ENCODE measurements at places on chromosomes 4 and X.

- no peak for DNase-seq
Observed at GRCh38 chr4:183993676-183994075, 88.6 kb downstream of the STOX2 start.

GRCh38 chrX:15475021-15475420 lies 18.1 kb downstream of the PIR start:
- DNase-seq, result no peak

GRCh38 chr4:51890760-51891159 lies 47.8 kb downstream of the DCUN1D4 start:
- no peak for DNase-seq

DNA sequence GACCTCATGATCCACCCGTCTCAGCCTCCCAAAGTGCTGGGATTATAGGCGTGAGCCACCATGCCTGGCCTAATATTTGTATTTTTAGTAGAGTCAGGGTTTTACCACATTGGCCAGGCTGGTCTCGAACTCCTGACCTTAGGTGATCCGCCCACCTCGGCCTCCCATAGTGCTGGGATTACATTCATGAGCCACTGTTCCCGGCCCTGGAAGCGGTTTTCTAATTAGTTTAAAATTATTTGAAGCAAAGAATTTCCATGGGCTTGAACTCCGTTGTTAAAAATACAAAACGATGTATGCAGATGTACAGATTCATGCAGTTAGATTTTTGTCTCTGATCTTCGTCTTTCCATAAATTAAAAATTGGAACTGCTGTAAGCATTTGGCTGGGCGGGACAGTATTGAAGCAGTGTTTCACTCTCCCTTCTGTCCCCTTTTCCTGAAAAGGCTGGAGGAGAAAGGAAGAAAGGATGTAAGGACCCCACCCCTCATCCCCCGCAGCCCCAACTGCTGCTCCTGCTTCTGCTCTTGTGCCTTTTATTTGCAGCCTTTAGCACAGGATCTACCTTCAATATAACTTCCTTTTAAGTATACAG lies 12.0 kb downstream of the TRAPPC11 start:
- DNase-seq, result no peak

GRCh38 chr4:30265716-30266115 lies 454.5 kb upstream of the PCDH7 start:
- DNase-seq, result no peak

DNA sequence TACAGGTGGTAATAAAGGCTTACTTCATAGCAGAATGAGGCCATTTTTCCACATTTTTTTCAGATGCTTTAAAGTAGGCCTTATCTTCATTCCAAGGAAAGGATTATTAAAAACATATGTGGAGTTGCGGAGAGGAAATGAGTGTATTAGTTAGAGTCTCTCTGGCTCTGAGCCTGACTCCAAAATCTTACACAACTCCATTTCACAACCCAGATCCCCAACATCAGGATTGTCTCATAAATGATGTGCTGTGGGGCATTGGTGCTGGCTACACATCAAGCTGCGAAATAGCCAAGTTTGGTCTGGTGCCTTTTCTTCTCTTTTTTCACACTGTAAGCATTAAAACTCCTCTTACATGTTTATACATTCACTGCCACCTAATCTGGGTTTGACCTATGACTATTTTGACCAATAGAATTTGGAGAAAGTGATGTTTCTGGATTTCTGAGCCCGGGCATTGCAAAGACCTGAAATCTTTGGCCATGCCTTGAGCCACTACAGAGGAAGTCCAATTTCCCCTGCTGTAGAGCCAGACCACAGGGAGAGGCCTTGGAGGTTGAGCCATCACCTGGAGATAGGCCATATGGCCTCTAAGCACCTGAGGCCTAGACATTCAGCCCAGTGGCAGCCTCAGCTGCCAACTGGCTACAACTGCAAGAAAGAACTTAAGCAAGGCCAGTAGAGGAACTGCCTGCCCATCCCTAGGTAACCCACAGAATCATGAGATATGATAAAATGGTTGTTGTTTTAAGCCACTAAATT lies 16.7 kb upstream of the SOD3 start:
- DNase-seq, result no peak

DNA sequence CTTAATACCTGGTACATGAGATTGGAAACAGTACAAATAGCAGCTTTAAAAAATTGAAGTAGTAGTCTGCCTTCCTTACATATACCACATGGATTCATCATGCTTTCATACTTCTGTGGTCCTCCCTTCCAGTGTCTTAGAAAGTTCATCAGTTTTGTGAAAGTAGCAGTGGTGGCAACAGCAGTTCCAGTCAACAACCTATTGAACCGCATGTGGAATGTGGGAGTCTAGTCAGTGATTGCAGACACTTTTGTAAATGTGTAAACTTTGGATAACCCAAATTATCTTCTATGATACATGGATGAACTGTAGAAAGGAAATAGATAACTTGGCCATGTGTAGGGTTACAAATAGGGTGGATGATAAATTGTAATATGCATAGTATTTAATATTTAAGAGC lies 34.1 kb downstream of the FNIP2 start:
- DNase-seq, result no peak

GRCh38 chr4:76782837-76783236 lies 115.1 kb downstream of the SOWAHB start:
- DNase-seq, result no peak

DNA sequence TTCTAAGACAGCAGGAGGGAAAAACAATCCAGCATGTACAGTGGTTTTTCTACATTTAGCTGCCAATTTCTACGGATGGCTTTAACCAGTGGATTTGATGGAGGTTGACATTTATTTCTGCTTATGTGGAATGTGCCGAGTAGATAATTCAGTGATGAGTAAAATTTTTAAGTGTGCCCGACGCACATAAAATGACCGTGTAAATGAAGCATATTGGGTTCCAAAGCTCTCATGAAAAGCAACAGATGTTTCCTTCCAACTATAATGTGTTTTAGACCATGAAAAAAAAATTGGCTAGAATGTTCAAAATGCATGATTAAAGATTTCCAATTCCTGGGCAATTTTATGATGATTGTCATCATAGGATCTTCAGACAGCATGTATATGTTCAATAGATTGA lies 14.1 kb downstream of the INPP4B start:
- no peak for DNase-seq

DNA sequence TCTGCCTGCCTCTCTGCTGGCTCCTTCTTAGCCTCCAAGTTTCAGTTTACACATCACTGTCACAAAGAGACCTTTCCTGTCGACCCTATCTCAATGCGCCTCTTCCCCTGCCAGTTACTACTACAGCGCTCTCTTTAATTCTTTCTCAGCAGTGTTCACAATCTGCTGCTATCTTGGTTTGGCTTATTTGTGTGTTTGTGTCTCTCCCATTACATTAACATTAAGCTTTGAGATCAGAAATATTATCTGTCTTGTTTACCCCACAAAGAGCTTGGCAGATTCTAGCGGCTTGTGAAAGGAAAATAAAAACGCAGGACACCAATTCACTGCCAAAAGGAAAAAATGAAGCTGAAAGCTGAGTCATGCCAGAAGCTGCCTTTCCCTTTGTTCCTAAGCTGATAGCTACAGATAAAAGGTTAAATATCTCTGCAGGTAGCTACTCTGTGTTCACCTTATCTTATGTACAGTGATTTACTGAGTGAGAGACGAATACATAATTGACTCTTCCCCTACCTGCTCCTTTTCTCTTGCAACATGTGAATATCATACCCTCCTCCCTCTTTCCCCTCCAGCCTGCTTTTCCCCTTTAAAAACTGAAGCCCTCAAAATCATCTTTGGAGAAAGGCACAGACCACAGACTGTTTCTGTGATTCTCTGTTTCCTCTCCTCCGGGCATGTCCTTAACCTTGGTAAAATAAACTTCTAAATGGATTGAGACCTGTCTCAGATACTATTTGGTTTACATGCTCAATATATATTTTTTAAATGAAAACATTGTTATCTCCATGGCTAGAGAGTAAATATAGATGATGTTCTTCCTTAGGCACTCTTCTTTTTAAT lies 19.3 kb upstream of the SLC9A7 start:
- no peak for DNase-seq

GRCh38 chr4:83890231-83890630 lies 354.3 kb downstream of the GPAT3 start:
- DNase-seq, result no peak

DNA sequence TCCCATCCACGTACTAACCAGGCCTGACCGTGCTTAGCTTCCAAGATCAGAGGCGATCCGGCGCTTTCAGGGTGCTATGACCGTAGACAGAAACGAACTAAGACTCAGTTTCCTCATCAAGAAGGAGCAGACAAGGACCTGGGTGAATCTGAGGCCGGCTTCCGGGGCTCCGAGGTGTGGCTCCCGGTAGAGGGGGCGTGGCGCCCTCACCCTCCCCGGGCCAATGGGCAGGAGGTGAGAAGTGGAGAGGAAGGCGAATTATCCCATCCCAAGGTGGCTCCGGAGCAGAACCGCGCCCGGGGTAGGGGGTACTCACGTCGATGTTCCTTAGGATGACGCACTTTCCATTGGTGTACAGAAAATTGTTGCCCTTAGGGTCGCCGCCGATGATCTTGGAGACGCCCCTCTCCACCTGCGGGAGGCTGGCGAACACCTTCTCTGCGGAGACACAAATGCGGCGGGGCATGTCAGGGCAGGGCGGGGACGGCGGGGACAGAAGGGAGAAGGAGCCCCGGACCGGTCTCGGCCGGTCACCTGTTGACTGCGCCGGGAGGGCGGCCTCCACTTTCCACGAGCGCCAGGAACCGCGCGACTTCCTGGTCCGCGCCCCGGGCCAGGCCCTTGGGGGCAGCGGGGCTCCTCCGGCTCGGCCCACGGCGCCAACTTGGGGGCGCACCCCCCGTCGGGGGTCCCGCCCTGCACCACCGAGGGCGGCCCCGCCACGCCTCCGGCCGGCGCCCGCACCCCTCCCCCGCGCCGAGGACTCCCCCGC lies 616 bp downstream of the WDR1 start:
- DNase-seq, result peak; percentile 77

DNA sequence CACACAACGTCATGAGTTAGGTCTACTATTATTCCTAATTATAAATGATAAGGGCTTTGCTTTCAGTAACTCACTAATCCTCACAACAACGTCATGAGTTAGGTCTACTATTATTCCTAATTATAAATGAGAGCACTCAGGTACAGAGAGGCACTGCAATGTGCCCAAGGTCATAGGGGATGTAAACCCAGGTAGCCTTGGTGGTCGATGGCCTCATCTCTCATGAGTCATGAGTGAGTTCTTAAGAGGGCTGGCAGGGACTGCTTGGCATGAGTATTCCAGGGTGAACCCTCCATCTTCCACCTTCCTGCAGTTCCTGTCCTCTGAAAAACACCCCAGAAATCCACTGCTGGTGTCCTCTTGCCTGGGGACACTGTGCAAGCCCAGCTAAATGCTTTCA lies 317.1 kb downstream of the STK32B start:
- DNase-seq, result no peak

- no peak for DNase-seq
Observed at GRCh38 chr4:5527211-5527610, 181.1 kb downstream of the EVC2 start.

- no peak for DNase-seq
Observed at GRCh38 chrX:153576961-153577360, 22.0 kb downstream of the CCNQ start.

DNA sequence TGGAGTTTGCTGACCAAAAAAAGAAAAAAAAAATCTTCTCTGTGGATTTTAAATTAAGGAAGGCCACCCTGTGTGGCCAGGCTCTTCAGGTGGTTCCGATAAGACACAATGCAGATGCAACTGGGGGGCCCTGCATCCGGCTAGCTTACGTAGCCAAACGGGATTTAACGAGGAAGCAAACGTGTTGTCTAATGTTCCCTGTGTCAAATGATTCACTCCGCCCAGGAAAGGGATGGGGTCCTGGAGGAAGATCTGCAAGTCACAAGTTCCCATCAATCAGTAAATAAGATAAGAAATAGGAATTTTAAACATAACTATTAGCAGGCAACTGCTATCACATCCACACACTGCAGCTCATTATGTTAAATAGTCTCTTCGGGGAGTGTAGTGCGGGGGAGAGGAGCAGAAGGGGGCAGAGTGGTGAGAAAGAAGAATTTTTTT lies 216.4 kb upstream of the GYPA start:
- DNase-seq, result no peak

DNA sequence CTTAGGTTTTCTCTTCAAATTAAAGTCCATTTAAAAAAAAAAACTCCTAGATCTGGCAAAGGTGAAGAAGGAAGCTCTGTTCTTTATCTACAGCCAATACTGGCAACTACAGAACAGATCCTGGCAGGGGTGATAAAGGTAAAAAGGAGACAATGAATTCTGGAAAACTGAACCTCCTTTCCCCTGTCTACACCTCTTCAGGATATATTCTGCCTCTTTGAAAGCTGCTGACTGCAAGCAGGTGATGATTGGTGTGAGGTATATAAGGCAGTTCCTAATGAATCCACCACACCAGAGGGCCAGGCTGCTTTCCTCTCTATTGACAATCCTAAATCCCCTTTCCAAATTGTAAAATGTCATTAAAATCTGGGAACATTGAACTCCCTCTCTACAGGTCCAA lies 370.1 kb downstream of the PPP3CA start:
- no peak for DNase-seq

DNA sequence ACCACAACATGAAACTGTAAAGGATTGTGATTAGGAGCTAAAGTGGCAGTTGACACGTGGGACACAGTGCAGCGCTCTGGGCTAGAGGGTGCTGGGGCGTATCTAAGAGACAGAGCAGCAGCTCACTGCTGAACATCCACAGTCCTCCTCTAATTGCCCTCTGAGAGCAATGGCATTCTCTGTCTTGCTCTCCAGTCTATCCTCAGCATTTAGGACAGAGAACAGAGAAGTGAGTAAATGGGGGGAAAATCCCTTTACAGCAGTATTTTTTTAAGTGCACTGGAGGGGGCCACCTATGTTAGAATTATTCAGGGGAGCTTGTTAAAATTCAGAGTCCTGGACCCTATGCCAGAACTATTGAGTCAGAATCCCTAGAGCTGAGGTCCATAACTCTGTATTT lies 4.2 kb upstream of the TMEM154 start:
- DNase-seq, result no peak

- no peak for DNase-seq
Observed at GRCh38 chr4:60885011-60885410, 315.1 kb upstream of the ADGRL3 start.

DNA sequence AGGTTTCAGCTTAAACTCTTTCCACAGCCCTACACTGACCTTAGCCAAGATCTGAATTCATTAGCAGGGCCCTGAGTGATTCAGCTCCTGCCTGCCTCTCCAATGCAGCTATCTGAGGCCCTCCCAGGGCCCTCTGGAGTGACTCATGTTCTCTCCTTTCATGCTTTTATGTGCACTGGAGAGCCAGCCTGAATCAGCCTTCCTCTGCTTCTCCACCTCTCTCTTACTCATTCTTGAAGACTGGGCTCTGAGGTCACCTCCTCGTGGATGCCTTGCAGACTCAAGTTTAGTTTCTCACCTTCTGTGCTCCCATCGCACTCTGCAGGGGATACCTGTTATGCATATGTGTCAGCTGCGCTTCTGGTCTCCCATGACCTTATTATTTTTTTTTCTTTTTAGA lies 3.1 kb upstream of the OCIAD2 start:
- DNase-seq, result no peak

- no peak for DNase-seq
Observed at GRCh38 chrX:118228041-118228440, 111.4 kb upstream of the KLHL13 start.

Measured in germinal center (tissue), 1 donor.